Activated CD4-positive, alpha-beta T cell treated with anti-CD3 and anti-CD28 coated beads, Interleukin-2, amount 50 U/mL, for 24 hours (primary cell): ENCODE measurements at places on chromosomes 3 and 15.

GRCh38 chr15:74050127-74050526 lies 32.2 kb downstream of the GOLGA6A start:
- DNase-seq, result no peak

DNA sequence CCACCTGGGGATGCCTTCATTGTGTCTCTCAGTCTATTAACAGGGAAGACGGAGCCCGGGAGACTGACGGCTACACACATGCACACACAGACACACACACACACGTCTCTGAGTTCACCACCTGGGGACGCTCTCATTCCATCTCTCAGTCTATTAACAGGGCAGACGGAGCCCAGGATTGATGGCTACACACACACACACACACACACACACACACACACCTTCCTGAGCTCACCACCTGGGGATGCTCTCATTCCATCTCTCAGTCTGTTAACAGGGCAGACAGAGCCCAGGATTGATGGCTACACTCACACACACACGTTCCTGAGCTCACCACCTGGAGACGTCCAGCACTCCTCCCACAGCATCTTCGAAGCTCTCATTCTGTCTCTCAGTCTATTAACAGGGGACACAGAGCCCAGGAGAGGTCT lies 143.9 kb downstream of the OR4M2 start:
- no peak for DNase-seq

DNA sequence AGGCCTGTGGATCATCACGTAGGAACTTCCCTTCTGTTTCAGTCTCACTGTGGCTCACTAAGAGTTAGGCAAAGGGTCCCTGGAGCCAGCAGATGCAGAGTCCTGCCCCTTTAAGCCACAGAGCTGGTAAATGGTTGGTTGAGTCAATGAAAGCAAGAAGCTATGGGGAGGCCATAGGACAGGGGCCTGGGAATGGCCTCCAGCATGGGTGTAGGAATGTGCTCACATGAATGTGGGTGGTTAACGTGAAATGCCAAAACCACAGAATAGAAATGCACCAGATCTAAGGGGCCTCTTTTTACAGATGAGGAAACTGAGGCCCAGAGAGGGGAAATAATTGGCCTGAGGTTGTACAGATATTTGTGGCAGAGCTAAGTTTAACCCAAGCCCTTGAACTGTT lies 150.3 kb downstream of the TLE3 start:
- no peak for DNase-seq

GRCh38 chr3:165503346-165503745 lies 307.2 kb upstream of the SLITRK3 start:
- DNase-seq, result no peak

- no peak for DNase-seq
Measured at GRCh38 chr3:111848283-111848682, 10.8 kb upstream of the PHLDB2 start.

- DNase-seq, result no peak
Measured at GRCh38 chr3:149085828-149086231, 503 bp downstream of the HLTF start.

GRCh38 chr3:86895202-86895601 lies 95.7 kb downstream of the VGLL3 start:
- no peak for DNase-seq

- DNase-seq, result no peak
Measured at GRCh38 chr15:57235873-57236272, 140.4 kb upstream of the CGNL1 start.
